Activated CD4-positive, alpha-beta memory T cell treated with anti-CD3 and anti-CD28 coated beads, Interleukin-2, amount 10 ng/mL, durations not matched to agents 7 days and 5 days (primary cell): ENCODE measurements at places on chromosomes 16 and 17.
A peak's percentile ranks its signal among the peaks of the same experiment; 100 is the strongest.

DNA sequence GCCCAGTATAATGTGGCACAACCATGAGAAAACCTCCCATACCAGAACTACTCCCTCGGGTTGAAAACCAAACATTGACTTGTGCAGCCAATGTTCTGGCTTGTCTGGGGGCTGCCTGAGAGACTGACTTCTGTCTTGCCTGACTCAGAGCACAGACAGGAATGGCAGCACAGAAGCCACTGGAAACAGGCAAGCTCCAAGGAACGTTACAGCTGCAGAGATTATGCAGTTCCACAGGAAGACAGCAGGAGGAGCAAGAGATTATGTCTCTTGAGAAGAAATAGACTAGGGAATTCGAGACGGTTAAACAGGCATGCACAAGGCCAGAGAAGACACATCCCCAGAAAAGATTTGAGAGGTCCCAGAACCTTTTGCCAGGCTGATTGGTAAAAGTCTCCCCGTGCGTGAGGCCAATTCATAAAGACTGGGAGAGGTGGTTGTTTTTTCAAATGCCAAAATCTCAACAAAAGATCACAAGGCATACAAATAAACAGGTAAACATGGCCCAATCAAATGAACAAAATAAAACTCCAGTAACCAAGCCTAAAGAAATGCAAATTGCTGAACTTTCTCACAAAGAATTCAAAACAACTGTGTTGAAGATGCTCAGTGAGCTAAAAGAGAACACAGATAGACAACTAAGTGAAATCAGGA lies 90.6 kb upstream of the CDH5 start:
- peak; percentile 17 for DNase-seq

DNA sequence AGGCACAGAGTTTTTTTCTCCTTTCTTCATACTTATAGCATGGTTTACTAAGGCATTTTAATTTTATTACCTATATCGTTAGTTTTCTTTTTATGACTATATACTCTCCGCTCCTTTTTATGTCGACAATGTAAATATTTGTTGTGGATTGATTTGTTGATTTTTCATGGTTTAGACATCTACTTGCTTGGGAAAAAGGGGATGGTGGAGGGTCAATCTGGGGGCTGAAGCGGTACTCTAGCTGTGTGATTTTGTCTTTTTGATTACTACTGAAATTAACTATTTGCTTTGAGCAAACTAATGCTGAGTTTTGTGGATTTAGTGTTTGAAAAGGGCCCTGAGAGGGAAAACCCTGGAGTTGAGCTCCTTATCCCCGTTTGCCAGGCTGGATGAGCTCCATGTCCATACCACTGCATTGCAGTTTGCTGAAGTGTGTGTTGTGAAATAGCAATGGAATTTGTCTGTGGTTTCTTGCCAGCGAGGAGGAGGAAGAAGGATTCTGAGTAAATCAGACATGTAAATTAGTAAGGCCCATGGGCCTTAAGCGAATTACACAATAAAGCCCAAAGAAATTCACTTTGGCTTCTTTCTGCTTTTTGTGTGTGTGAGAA lies 72.0 kb downstream of the FTO start:
- no peak for DNase-seq

DNA sequence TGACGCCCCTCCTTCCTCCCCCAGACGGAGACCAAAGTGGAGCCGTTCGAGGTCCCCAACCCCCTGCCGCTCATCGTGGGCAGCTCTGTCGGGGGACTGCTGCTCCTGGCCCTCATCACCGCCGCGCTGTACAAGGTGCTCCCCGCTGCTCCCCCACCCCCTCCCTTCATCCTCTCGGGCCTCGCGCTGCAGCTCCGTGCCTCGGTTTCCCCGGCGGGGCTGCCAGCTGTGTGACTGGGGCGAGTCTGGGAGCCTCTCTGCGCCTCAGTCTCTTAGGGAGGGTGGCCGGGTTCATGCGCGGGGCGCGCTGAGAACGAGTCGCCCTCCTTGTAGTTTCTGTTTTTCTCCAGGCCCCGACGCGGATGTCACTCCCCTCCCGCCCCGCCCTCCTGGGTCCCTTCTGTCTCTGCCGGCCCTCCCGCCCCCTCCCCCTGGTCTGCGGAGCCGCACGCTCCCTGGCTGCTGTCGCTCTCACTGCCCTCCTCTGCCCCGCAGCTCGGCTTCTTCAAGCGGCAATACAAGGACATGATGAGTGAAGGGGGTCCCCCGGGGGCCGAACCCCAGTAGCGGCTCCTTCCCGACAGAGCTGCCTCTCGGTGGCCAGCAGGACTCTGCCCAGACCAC lies 23.7 kb upstream of the ITGAX start:
- DNase-seq, result peak; percentile 36

GRCh38 chr16:57540387-57540786 lies 2.1 kb upstream of the ADGRG5 start:
- peak; percentile 11 for DNase-seq

GRCh38 chr17:58337210-58337599 lies 8.6 kb upstream of the TSPOAP1 start:
- DNase-seq, result peak; percentile 66

- no peak for DNase-seq
Observed at GRCh38 chr17:28716740-28717577, 709 bp downstream of the RAB34 start.

GRCh38 chr16:16008666-16009065 lies 59.2 kb downstream of the ABCC1 start:
- DNase-seq, result no peak

GRCh38 chr16:76193906-76194615 lies 83.1 kb upstream of the CNTNAP4 start:
- DNase-seq, result no peak

DNA sequence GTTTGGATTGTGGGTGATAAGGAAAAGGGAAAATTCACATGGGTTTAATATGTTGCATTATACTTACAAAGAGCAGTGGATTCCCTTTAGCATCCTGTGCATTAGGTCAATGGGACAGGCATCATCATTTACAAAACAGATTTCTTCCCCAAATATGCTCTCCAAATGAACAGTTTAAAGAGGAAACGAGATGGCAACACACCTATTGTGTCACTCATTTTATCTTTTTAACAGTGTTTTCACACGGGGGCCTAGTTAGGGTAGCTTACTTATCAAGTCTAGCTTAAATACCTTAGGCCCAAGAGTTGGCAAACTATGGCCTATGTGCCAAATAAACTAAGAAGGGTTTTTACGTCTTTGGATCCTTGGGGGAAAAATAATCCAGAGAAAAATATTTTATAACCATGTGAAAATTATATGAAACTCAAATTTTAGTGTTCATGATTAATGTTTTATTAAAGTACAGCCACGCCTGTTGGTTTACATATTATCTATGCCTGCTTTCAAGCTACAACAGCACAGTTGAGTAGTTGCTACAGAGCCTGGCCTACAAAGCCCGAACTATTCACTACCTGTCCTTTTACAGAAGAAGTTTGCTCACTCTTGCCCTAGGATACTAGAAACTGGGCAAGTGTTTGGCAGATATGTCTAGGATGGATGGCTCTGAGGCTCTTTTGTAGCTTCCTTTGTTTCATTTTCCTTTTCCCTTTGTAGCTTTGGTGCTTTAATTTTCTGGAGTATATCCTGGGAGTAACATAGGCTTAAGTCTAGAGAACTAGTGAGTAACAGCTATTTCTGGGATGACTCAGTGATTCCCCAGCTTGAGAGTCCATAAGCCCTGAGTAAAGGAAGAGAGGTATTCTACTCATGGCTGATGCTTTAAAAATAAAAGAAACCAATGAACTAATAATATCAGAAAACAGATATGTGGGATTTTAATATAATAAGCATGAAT lies 12.4 kb downstream of the NUP93 start:
- no peak for DNase-seq

GRCh38 chr17:561116-561515 lies 153.5 kb downstream of the VPS53 start:
- DNase-seq, result peak; percentile 29

DNA sequence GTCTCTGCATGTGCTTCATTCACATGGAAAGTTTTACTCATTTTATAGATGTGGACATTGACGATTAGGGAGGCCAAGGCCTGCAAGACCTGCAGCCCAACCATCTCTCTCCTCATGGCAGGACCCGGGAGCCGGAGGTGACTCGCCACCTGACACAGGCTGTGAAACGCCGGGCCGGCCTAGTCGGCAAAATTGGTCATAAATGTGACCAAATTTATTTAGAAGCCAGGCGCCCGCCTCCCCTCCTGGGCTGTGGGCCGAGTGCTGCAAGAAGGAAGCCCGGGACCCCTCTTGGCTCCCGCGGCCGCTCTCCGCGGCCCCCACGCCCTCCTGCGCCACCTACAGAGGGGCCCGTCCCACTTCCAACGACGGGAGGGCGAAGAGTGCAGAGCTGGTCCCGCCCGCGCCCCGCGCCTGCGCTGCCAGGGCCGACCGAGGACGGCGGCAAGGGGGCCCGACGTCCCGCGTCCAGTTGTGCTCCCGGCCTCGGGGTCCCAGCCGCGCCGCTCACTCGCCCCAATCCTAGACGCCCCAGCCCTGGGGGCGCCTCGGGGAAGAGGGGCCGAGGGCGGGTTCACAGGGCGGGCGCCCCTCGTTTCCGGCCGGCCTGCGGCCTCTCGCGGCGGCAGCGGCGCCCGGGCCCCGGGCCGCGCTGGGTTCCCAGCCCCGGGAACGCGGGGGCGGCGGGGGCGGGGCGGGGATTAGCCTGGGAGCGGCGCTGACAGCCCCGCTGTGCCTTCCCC lies 47.5 kb downstream of the WNT3 start:
- no peak for DNase-seq

DNA sequence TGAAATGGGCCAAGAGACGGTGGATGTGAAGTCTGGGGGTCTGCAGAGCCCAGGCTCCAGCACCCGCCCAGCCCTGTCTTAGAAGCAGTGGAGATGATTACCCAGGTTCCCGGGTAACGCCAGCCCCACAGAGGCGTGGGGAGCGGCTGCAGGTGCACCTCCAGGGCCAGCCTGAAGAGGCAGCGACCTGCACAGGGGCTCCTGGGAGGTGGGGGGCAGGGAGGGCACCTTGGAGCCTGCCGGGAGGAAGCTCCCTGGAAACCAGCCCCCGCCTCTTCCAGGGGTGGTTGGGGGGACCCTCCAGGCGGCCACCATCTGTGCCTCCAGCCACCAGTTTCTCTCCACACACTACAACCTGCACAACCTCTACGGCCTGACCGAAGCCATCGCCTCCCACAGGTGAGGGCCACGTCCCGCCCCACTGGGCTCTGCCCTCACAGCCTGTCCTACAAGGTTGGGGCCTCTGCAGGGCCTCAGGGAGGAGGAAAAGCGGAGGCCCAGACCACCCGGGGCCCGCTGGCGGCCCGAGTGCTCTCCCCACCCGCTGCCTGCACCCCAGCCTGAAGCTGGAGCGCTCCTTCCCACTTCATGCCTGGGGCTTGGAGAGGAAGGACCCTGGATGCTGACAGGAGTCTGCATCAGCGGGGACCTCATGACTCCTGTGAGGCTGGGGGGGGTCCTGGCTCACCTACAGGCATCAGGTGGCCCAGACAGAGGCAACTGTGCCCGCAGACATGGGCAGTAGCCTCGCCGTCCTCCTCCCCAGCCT lies 10.5 kb downstream of the GAA start:
- DNase-seq, result no peak

DNA sequence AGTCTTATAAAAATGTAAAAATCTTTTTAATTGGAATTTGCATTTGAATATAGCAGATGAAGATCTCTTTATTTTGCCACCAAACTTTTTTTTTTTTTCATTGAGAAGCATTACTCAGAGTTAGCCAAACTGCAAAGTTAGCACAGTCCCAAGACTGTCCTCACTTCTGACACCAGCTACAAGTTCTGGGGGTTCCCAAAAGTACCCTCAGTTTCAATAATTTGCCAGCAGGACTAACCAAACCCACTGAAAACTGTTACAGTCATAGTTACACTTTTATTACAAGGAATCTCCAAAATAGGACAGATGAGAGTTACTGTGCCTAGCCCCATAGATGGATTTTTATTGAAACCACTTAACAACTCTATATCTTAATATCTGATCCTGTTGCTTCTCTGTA lies 144.1 kb downstream of the CHD9 start:
- DNase-seq, result no peak

- peak; percentile 54 for DNase-seq
Observed at GRCh38 chr17:48612854-48613691, 2.0 kb downstream of the HOXB8 start.
